Gastroesophageal sphincter (tissue), 4 donors: ENCODE measurements at places on chromosomes 12 and 14.

- ATAC-seq: no peak
Measured at GRCh38 chr14:30573226-30573814, 14.4 kb downstream of the G2E3 start.

DNA sequence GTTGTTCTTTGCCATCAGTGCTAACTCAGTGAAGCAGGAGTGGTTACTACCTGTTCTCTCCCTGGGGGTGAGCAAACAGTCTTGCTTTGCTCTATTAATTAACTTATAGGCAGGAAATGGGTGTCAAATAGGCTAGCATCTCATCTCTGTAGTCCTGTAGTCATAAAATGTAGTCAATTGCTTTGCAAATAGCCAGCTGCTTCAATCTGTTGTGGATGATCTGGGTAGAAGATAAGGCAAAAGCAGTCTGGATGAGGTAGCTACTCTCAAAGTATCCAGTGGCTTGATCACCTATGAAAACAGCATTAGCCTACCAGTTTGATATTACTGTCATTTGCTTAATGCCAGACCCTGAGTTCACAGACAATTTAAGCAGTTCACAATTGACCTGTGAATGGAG, 369.0 kb upstream of the TMTC1 start:
- no peak for ATAC-seq

DNA sequence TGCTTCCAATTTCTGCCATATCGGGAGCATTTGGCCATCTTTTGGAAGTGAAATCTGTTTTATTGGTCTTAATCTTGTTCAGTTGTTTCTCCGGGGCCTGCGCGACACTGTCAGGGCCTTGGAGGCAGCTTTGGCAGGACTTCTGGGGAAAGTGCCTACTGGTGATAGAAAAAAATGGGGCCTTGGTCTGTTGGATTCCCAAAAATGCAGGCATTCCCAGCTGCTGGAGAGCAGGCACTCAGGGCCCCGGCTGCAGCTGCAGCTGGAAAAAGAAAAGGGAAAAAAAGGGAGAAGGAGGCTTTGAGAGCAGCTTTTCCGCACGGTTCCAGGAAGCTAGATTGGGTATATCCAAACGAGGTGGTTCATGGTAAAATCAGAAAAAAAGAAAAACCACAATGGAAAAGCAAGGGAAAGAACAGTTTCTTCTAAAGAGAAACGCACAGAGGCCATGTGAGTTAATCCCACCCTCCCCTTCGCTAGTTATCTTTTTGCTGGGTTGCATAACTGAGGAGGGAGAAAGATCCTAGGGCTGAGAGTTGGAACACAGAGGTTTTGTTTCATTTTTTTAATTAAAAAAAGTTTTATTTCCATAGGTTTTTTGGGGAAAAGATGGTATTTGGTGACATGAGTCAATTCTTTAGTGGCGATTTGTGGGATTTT, 134.7 kb upstream of the RFLNA start:
- no peak for ATAC-seq

GRCh38 chr12:83613586-83614110, 926.9 kb downstream of the TMTC2 start:
- no peak for ATAC-seq
